Left ventricle myocardium superior (tissue), 1 donor: ENCODE measurements at places on chromosomes 12 and 14.

GRCh38 chr12:108580531-108580930, 17.4 kb downstream of the TMEM119 start:
- DNase-seq, result no peak

- DNase-seq, result peak; percentile 26
These were observed 1.9 kb downstream of the LRRK2 start for GRCh38 chr12:40226705-40227104.

- no peak for DNase-seq
These were observed 15.4 kb upstream of the PAPLN start for GRCh38 chr14:73221945-73222344.

DNA sequence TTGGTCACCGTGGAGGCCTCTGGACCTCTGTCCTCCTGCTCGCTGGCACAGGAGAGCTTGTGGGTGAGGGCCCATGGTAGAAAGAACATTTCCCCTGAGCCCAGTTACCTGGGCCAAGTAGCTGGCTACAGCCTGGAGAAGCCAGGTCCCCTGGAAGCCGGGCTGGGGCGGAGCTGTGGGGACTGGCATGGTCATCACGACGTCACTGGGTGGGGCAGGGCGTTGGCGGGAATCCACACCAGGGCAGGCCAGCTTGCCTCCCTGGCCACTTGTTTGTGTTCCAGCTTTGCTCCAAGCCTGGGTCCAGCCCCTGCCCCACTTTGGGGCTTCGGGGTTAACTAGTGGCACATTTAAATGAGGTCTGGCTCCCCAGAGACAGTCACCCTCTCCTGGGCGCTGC, 35.0 kb upstream of the SLC24A4 start:
- DNase-seq, result no peak

- no peak for DNase-seq
These were observed 293.8 kb downstream of the FOXN3 start for GRCh38 chr14:89123215-89123614.

- no peak for DNase-seq
These were observed 149.0 kb downstream of the KCNA5 start for GRCh38 chr12:5192726-5193125.

DNA sequence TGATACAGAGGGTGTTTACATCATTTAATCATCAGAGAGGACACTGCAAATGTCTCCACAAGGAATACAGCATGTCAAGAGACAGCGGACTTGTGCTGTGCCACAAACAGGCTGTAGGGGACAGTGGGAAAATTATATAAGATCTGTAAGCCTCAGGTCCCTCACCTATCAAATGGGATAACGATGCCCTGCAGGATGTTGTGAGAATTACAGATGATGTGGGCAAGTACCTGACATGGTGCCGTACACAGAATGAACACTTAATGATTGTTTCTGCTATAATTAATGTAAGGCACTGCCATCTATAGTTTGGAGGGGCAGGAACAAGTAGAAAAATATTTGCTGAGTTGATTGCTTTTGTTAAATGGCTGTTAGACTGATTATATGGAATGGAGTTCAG, 81.9 kb upstream of the GTF2A1 start:
- DNase-seq, result no peak
